K562 (cell line): ENCODE measurements at places on chromosomes 2 and 18. TPM values are rescaled to one million over a fixed set of nuclear protein-coding genes. Genes with fewer than 3 reads are reported as not detected.

GRCh38 chr2:125471963-125472362 is 1184.0 kb upstream of the GYPC start:
- no peaks in the 10 kb centered on the region for H3K4me1 ChIP-seq
- no peaks in the 10 kb centered on the region for H3K27me3 ChIP-seq
- no peak for DNase-seq
- no peak overlapping the region for H3K27ac ChIP-seq
- no peaks in the 10 kb centered on the region for H3K36me3 ChIP-seq
- H3K4me3 ChIP-seq: no peak overlapping the region

DNA sequence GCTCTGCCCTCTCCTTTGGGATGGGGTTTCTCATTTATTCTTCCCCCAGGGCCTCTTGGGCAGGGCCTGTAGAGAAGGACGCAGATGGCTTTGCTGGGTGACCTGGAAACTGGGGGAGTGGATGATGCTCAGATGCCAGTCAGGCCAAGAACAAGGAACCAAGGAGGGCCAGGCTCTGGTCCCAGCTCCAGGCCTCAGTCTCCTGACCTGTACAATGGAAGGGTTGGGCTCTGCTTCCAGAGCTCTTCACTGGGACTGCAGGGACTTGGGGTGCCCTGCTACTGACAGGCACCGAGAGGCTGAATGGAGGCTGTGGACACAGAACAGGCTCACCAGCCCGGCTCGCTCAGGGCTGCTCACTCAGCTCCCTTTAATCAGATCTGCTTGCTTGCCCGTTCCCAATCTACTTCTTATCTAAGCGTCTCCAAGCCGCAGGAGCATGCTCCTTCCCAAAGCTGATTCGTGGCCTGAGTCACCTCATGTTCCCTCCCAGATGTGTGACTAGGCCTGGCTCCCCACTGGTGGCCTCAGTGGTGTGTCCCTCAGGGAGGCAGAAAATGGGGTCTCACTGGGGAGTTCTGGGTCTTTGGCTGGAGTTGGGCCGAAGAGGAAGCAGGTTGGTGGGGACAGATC is 82.6 kb upstream of the ODC1 start:
- no peaks in the 10 kb centered on the region for H3K27me3 ChIP-seq
- DNase-seq: peak; percentile 76
- no peaks in the 10 kb centered on the region for H3K36me3 ChIP-seq
- H3K4me3 ChIP-seq: no peak overlapping the region

DNA sequence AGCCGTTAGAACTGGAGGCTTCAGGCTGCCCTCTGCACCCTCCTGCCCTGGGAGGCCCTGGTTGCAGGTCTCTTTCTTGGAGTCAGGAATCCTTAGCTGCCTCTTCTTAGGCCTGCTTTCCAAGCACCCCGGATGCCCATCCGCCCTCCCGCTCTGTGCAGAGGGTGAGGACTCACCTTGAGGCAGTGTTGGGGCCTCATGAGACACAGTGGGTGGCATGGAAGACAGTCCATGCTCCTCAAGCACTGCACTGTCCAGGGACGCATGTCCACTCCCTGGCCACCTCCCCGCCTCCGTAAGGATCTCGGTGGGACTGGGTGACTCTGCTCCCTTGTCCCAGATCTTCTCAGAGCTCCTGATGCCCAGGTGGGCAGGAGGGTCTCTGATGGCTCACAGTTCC is 5.7 kb upstream of the TRAF3IP1 start:
- H3K4me3 ChIP-seq: no peak overlapping the region
- H3K27ac ChIP-seq: no peak overlapping the region
- no peak for DNase-seq
- peaks cover 7% of the 10 kb centered on the region; the same call in 1 of the 2 replicates for H3K4me1 ChIP-seq
- no peaks in the 10 kb centered on the region for H3K27me3 ChIP-seq

DNA sequence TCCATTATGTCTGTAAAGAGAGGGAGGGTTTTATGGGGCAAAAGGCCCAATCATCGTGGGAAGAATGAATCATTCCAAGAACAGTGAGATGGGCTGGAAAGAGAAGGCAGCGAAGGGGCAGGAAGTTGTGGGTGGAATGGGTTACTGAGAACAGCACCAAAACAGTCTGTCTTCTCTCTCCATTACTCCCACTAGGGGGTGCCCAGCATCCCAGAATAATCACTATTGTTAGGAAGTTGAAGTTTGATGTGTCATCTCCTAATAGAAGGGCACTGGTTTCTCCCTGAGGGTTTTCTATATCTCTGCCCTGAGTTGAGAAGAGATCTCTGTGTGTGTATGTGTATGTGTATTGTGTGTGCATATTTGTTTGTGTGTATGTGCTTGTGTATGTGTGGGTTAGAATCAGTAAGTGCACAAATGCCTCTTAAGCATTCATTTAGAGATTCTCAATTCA is 76.6 kb upstream of the MAP4K3 start:
- no peak overlapping the region for H3K4me3 ChIP-seq
- H3K36me3 ChIP-seq: no peaks in the 10 kb centered on the region
- peak; percentile 72 for DNase-seq
- no peaks in the 10 kb centered on the region for H3K27me3 ChIP-seq
- H3K27ac ChIP-seq: peak overlapping the region; percentile 77

GRCh38 chr2:118849226-118850167 is 2.0 kb upstream of the EN1 start:
- peaks cover 21% of the 10 kb centered on the region for H3K27me3 ChIP-seq
- no peaks in the 10 kb centered on the region for H3K36me3 ChIP-seq
- peaks cover 6% of the 10 kb centered on the region; the same call in 2 of the 3 replicates for H3K4me1 ChIP-seq
- DNase-seq: no peak
- no peak overlapping the region for H3K4me3 ChIP-seq
- no peak overlapping the region for H3K27ac ChIP-seq

DNA sequence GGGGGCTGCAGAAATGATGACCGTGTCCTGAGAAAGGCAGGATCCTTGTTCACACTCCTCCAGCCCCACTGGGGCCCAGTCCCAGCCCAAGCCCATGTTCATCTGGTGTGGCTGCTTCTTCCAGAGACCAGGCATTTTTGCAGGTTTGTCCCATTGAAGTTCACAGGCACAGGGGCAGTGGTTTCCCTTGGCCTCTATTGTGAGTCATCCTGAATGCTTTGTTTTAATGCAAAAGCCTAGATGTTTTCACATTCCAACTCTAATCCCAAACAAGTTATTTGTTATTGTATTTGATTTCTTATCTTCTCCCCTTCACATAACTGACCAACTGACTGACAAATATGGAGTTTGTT is 426.4 kb upstream of the ID2 start:
- H3K4me3 ChIP-seq: no peak overlapping the region
- DNase-seq: no peak
- peaks cover 11% of the 10 kb centered on the region for H3K27me3 ChIP-seq
- no peaks in the 10 kb centered on the region for H3K36me3 ChIP-seq
- no peak overlapping the region for H3K27ac ChIP-seq
- H3K4me1 ChIP-seq: no peaks in the 10 kb centered on the region

DNA sequence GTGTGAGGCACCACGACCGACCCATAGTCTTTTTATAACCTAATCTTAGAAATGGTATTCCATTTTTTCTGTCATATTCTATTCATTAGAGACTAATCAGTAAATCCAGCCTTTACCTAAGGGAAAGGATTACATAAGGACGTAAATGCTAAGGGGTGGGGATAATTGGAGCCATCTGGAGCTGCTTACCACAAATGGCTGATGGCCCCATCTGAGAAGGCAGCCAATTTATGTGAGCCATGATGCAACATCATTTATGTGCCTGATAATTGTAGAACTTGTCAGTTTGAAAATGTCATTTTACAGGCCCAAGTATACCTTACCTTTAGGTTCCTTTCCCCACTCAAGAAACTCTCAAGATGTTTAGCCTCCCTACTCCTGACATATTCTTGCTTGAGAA is 44.0 kb downstream of the ARHGEF33 start:
- H3K27ac ChIP-seq: no peak overlapping the region
- H3K27me3 ChIP-seq: 0 out of 2 replicates have a peak, but pooled peaks cover 4% of the 10 kb centered on the region
- H3K4me1 ChIP-seq: no peaks in the 10 kb centered on the region
- no peak for DNase-seq

- no peaks in the 10 kb centered on the region; the same call in 1 of the 2 replicates for H3K4me1 ChIP-seq
- peaks cover 32% of the 10 kb centered on the region for H3K36me3 ChIP-seq
- H3K27me3 ChIP-seq: no peaks in the 10 kb centered on the region
- DNase-seq: no peak
- no peak overlapping the region for H3K4me3 ChIP-seq
- H3K27ac ChIP-seq: no peak overlapping the region
Observed at GRCh38 chr18:9818423-9818734, 67.4 kb upstream of the TXNDC2 start.

- DNase-seq: no peak
- no peak overlapping the region for H3K27ac ChIP-seq
- H3K36me3 ChIP-seq: no peaks in the 10 kb centered on the region
- no peak overlapping the region for H3K4me3 ChIP-seq
- H3K27me3 ChIP-seq: no peaks in the 10 kb centered on the region
Observed at GRCh38 chr18:24678626-24679025, 218.2 kb downstream of the HRH4 start.

- peak overlapping the region; percentile 74 for H3K27ac ChIP-seq
- no peaks in the 10 kb centered on the region for H3K27me3 ChIP-seq
- peaks cover 75% of the 10 kb centered on the region for H3K4me1 ChIP-seq
- no peaks in the 10 kb centered on the region for H3K36me3 ChIP-seq
Observed at GRCh38 chr2:28359222-28360057, 33.2 kb upstream of the FOSL2 start.

DNA sequence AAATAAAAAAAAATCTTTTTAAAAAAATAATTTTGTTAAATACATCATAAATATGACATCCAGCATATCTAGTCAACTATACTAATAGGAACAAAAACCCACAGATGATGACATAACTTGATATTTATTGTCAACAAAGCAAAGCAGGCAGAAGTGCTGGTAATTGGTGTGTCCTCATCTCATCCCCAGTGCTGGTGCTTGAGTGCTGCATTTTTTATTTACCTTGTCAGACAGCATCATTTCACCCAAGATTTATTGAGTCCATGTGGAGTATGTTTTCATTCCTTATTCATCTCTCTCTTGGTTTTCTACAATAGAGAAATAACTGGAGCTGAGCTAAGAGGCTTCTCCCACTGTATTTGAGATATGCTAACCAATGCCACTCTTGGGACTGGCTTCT is 191.6 kb upstream of the SLC14A2 start:
- H3K27me3 ChIP-seq: no peaks in the 10 kb centered on the region
- no peak overlapping the region for H3K27ac ChIP-seq
- no peaks in the 10 kb centered on the region for H3K4me1 ChIP-seq
- no peaks in the 10 kb centered on the region for H3K36me3 ChIP-seq
- DNase-seq: no peak
- no peak overlapping the region for H3K4me3 ChIP-seq

GRCh38 chr2:160417745-160418397 is 75.7 kb downstream of the RBMS1 start:
- no peak overlapping the region for H3K27ac ChIP-seq
- H3K4me3 ChIP-seq: no peak overlapping the region
- no peaks in the 10 kb centered on the region for H3K36me3 ChIP-seq
- no peak for DNase-seq
- H3K27me3 ChIP-seq: no peaks in the 10 kb centered on the region
- H3K4me1 ChIP-seq: no peaks in the 10 kb centered on the region

- H3K27me3 ChIP-seq: no peaks in the 10 kb centered on the region
- no peaks in the 10 kb centered on the region for H3K36me3 ChIP-seq
- no peak overlapping the region for H3K4me3 ChIP-seq
- no peak overlapping the region for H3K27ac ChIP-seq
Observed at GRCh38 chr2:222708274-222708710, 36.8 kb downstream of the MOGAT1 start.

- H3K27ac ChIP-seq: no peak overlapping the region
- no peak overlapping the region for H3K4me3 ChIP-seq
- H3K36me3 ChIP-seq: no peaks in the 10 kb centered on the region
Observed at GRCh38 chr2:27721335-27721734, 50.2 kb upstream of the MRPL33 start.

DNA sequence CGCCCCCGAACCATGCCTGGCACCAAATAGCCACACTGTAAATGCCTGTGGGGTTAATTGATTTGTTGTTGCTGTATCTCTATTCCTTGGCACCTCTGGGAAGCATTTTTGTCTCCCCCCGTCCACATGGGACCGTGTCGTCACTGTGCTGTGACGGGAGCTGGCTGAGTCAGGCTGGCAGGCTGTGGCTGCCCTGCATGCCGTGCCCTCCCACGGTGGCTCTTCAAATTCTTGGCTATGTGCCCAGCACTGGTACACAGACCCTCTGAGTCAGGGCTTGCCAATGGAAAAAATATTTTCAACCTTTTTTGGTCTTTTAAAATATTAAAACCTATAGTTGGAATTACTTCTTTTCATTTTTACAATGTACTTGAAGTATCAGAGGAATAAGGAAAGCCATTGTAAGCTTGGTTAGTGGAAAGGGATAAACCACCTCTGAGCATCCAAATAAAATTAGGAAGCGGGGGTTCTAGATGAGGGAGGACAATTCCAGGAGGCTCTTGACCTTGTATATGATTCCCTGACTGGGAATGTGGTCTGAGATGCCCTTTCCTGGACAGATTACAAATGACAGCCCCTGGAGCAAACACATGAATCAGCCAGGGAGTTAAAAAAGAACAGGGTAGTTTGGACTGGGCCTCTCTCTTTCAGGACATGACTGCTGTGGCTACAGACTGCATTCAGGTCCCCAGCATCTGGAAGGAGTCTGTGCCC is 59.4 kb downstream of the DGKD start:
- H3K27me3 ChIP-seq: no peaks in the 10 kb centered on the region
- no peak overlapping the region for H3K27ac ChIP-seq
- H3K4me3 ChIP-seq: no peak overlapping the region

DNA sequence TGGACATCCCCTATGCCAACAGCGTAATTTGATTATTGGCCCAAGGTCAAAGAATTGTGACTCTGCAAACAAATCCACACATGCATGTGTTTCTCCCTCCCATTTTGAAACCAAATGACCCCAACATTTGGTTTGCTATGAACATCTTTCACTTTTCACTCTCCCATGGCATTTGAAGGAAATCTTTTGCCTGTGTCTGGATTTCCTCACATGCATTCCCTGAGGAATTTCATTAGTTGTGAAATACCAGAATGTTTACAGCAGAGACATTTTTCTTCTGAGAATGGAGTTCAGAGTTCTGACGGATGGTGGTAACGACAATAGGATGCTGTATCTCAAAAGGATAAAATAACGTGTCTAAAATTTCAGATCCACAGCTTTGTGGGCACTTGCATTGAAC is 60.3 kb upstream of the LMAN1 start:
- no peaks in the 10 kb centered on the region for H3K36me3 ChIP-seq
- no peak overlapping the region for H3K27ac ChIP-seq
- no peak for DNase-seq
- H3K27me3 ChIP-seq: peaks cover 6% of the 10 kb centered on the region; the same call in 1 of the 2 replicates
- H3K4me1 ChIP-seq: no peaks in the 10 kb centered on the region

The DES gene
- 17.4 and 21.9 TPM in 2 replicates for total RNA-seq

The CELF4 gene
- 0.24 TPM in 1 of 2 replicates, not detected in the other for total RNA-seq

The CRYBA2 gene
- total RNA-seq: 0.51 and 0.81 TPM in 2 replicates
